NCI-H146 (cell line): ENCODE measurements at places on chromosomes 3 and 15.

- no peak for DNase-seq
Observed at GRCh38 chr3:173799060-173799816, 401.7 kb downstream of the NLGN1 start.

DNA sequence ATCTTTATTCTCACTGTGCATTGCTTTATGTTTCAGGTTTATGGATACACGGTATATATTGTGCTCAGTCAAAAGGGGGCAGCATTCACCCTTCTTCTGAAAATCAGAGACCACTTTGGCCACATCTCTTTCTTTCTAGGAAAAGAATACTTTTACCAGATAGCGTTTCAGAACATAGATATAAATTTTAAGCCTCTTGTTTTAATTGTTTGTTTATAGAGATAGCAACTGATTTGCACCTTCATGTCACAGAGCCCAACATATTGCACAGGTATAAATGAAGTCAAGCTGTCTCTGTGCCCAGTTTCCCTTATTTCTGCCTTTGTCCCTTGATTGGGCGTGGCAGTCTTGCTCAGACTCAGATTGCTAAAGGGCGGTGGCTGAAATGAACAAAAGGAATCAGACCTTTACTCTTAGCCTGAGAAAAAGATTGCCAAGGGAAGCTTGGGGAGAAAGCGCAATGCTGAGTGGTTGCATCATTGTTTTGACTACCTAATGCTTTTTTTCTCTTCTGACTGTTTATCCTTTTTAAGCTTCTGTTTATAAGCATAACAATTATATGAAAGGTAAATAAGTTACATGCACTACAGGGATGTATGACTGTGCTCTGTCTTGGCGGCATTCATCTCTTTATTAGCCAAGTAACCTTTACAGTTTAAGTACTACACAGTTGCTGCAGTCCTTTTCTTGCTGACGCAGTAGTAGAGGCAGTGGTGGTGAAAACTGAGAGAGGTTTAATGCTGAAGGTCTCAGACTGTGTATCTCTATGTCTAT is 70.8 kb upstream of the ZBTB20 start:
- peak; percentile 88 for DNase-seq

GRCh38 chr3:100370756-100371155 is 30.1 kb downstream of the TOMM70 start:
- DNase-seq = no peak

- DNase-seq = no peak
Observed at GRCh38 chr3:121750087-121750415, 510 bp upstream of the GOLGB1 start.

DNA sequence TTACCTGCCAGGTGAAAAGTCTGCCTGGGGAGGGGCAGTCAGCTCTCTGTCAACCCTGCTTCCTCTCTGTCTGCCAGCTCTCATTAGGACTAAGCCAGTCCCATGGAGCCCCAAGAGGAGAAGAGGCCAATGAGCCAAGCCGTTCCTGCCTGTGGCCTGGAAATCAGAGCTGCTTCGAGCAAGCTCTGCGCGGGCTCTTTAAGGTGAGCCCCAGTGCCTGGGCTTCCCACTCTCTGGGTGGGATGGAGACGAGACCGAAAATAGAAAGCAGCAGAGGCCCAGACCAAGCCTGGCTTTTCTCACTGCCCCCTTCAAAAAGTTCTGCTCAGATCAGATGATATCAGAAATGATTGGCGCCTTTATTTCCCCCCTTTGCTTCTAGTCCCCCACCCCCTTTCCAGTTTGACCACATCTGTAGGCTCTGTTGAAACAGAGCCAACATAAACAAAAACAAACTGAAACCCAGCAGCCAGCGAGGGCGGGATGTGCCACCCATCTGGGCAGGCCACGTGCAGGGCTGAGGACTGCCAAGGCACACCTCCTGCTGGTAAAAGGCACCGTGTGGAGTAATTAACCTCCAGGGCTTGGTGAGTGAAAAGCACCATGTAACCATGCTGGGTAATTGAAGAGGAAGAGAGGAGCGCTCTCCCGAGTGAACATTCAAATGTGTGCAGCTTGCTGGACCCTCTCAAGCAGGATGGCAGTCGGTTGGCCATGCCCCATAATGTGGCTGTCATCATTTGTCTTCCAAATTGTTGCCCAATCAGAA is 471.0 kb upstream of the PROK2 start:
- peak; percentile 71 for DNase-seq

GRCh38 chr15:64476550-64476949 is 16.2 kb downstream of the ZNF609 start:
- no peak for DNase-seq

DNA sequence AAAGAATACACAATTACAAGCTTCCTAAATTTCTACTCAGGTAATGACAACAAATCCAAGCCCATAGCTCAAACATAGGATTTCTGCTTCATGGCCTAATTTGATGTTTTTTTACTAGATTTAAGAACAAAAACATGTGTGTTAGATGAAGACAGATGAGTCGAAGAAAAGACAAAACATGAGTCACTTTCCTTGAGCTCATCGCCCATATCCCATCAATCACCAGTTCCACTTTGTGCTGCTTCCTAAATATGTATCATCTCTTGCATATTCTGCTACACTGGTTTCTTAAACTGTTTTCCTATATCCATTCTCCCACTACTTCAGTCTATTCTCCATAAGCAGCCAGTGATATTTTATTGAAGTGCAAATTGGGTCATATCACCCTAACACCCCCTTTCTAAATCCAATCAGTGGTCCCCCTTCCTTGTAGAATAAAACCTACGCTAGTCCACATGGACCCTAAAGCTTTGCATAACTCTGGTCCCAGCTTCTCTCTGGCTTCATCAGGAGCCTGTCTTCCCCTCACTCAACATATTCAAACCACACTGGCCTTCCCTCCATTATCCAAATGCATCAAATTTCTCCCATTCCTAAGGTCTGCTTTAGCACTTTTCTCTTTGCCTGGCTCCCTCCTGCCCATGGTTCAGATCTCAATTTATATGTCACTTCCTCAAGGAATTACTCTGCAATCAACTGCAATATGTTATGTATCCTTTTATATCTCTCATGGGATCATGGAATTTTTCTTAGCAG is 1033.9 kb downstream of the FHIT start:
- DNase-seq = no peak

DNA sequence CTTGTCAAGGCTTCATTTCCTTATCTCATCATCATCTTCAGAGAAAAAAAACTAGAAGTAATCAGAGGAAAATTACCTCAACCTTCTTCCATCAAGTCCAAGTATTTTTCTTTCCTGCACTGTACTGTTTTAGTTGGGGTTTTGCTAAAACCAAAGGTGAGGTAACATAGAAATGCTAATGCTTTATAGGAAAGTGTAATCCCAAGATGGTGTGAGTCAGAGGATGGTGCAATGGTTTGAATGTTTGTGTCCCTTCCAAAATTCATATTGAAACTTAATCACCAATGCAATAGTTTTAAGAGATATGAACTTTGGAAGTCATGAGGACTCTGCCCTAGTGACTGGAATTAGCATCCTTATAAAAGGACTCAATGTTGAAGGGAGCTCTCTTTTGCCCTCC is 79.5 kb downstream of the KBTBD8 start:
- DNase-seq = no peak

GRCh38 chr3:48492461-48493202 is 11.3 kb downstream of the SHISA5 start:
- no peak for DNase-seq

DNA sequence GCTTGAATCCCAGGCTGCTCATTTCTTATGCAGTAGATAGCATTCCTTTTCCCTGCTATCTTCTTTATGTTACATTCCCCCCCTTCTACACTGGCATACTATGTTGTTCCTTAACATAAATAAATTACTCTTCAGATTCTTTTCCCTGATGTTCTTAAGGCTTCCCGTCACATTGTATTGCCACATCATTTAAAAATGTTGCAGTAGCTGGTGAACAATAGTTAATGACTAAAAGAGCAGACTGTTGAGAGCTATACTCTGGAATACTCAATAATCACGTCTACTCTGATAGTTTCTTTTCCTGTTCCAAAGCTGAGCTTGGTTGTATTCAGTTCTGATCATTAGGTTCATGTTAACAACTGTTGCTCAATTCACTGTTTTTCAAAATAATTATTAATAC is 219.9 kb downstream of the CHST2 start:
- no peak for DNase-seq

GRCh38 chr3:86695752-86696151 is 295.2 kb downstream of the VGLL3 start:
- DNase-seq = peak; percentile 62

GRCh38 chr3:82676356-82677026 is 915.0 kb upstream of the GBE1 start:
- peak; percentile 19 for DNase-seq

DNA sequence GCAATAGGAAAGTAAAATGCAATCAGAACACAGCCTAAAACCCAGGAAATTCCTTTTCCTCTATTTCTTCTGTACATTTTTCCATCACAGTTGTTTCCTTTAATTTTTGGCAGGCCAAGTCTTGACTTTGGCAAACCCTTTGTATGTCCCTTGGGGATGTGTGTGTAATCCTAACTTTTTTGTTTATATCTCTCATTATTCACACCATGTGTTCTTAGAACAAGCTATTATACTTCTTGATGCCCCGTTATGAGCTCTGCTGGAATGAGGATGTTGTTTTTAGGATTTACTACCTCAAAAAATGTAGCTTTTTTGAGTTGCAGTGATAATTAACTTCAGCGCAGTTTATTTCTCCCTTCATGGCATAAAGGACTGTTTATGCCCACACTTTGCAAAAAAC is 123.4 kb downstream of the ABI3BP start:
- DNase-seq = no peak

GRCh38 chr15:98785807-98786621 is 137.7 kb downstream of the IGF1R start:
- DNase-seq = no peak

- DNase-seq = no peak
Observed at GRCh38 chr3:138260611-138261010, 69.0 kb downstream of the NME9 start.

DNA sequence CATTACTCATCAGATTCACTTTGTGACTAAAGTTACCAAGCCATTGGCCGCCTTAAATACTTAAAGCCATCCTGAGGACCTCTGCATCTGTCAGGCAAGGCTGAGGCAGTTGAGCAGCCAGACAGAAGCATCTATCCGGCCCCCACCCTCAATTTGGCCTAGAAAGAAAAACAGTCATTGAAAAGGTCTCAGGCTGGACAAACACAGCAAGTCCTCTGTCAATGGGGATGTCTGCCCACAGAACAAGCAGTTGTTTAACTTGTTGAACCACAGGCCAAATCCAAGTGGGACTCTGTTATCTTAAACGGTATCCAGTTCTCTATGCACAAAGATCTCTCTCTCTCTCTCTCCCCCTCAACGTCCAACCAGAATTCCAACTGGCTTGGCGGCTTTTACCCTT is 2.8 kb downstream of the ZIC4 start:
- no peak for DNase-seq

- DNase-seq = no peak
Observed at GRCh38 chr3:175325440-175325839, 466.3 kb downstream of the NAALADL2 start.

DNA sequence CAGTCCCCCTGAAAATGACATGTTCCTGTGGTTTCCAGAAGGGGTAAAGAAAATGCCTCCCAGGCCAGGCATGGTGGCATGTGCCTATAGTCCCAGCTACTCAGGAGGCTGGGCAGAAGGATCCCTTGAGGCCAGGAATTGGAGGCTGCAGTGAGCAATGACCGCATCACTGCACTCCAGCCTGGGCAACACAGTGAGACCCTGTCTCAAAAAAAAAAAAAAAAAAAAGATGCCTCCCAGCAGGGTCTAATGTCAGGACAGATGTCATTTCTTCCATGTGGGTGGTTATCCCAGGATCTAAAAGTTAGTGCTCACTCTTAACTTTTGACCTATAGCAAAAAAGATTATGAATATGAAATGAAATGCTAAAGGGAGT is 13.4 kb downstream of the LCMT2 start:
- no peak for DNase-seq

DNA sequence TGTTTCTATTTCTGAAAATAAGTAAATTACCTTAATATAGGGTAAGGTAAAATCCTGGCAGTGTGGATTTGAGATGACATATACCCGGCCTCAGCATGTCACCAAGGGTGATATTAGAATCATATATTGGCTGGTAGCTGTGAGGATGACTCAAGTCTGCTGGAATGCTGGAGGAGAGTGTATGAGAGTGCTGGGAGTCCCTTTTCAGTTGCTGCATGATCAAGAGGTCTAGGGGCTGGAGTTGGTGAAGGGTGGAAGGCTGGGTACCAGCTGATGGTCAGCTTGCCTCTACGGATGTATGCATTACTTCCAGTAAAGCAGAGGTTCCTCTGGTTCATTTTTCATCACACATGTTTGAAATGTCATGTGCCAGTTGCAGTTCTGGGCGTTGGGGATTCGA is 40.6 kb downstream of the SLC25A26 start:
- DNase-seq = no peak

DNA sequence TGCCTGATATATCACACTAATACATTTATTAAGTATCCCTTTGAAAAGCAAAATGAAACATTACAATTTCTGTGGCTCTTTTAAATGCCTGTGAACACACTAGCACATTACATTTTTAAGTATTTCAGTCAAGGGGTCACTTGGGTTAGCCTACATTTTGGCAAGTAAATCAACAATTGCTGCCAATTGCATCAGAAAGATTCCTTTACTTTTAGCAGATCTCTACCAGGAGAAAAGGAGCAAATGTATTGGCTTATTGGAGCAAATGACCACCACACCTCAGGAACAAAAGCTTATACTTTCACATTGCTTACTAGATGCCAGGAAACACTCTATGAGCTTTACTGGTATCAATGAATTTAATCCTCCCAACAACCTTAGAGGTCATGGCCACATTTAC is 947.1 kb downstream of the FHIT start:
- DNase-seq = no peak

- no peak for DNase-seq
Observed at GRCh38 chr15:65535192-65535591, 4.9 kb downstream of the HACD3 start.

DNA sequence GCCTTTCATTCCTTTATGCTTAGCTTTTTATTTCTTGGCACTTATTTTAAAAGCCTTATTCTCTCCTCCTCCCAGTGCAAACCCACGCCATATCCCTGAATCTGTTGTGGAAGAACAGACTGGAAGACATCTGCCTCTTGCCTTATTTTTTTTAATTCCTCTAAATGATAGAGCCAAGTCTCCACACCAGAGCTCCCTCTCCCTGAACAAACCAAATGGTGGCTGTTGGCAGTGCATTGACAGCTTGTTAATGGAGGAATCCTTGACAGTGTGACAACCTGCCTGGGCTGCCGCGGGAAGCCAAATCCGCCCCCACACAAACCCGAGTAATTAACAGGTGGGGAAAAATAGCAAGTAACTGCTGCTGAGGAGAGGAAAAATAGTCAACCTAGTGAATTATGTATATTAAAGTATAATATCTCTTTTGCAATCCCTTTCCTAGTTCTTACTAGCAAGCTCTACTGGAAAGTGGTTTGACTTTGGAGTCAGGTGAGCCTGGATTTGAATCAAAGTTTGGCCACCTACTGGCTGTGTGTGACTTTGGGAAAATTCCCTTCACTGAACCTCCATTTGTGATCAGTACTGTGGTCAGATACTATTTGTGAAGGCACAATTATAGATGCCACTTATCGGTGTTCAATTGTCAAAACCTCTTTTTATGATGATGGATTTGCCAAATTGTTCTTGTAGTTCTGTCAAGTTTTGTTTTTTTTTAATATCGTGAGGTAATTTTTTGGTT is 589.6 kb downstream of the PDCD6IP start:
- no peak for DNase-seq
